AG04450 (cell line): ENCODE measurements at places on chromosomes 5 and 9. TPM values are rescaled to one million over a fixed set of nuclear protein-coding genes. Genes with fewer than 3 reads are reported as not detected.

SAPCD2 gene
- 1.5 and 1.8 TPM in 2 replicates for polyA plus RNA-seq

IGFBPL1 gene
- polyA plus RNA-seq: 0.07 TPM in 1 of 2 replicates, not detected in the other

DND1 gene
- 0.14 and 0.31 TPM in 2 replicates for polyA plus RNA-seq

ABO gene
- not detected in 2 replicates for polyA plus RNA-seq

ADAMTS6 gene
- polyA plus RNA-seq: 21.3 and 22.5 TPM in 2 replicates

WWC1 gene
- 4.3 and 5.2 TPM in 2 replicates for polyA plus RNA-seq

TTLL11 gene
- polyA plus RNA-seq: 4.6 and 5.4 TPM in 2 replicates

IFNA17 gene
- not detected in 2 replicates for polyA plus RNA-seq

RLN1 gene
- polyA plus RNA-seq: 0.11 TPM in 1 of 2 replicates, not detected in the other

GRCh38 chr5:140875085-140876065, at the start of gene PCDHA12:
PCDHA12 (plus strand) TSS chr5:140875308; CDS start chr5:140875473, 165 bp downstream.
- no peak for DNase-seq

DNA sequence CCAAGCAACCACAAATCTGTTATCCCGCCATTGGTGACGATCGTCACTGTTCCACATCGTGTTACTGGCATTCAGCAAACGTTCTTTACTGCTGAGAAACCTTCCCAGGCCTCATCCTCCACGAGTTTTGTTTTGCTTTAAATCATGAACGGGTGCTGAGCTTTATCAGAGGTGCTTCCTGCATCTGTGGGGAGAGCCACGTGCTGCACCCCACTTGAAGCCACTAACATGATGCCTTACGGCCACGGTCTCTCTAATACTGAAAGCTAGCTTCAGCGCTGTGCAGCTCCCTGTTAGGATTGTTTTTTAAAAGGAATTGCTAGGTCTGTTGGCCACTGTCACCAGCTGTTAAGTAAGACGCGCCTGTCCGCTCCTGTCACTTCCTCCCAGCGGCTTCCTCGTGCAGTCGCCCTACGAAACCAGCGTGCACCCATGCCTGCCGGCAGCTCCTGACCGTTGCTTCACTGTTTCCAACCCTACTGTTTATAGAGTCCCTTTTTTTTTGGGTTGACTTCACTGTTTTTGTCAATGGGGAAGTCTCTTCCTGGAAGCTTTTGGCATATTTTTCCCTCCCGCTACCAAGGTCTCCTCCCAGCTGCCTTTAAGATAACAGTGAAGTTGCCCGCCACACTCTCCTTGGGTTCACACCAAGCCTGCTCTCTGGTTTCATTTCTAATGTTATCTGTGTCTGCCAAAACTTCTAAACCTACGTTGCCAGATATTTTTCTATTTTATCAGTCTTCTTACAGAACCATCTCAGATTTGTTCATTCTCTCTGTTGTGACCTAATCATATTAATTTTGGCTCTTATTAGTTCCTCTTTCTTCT, 20.3 kb downstream of the LPCAT1 start:
- no peak for DNase-seq

GRCh38 chr5:36664766-36665165, 58.4 kb downstream of the SLC1A3 start:
- DNase-seq: no peak

DNA sequence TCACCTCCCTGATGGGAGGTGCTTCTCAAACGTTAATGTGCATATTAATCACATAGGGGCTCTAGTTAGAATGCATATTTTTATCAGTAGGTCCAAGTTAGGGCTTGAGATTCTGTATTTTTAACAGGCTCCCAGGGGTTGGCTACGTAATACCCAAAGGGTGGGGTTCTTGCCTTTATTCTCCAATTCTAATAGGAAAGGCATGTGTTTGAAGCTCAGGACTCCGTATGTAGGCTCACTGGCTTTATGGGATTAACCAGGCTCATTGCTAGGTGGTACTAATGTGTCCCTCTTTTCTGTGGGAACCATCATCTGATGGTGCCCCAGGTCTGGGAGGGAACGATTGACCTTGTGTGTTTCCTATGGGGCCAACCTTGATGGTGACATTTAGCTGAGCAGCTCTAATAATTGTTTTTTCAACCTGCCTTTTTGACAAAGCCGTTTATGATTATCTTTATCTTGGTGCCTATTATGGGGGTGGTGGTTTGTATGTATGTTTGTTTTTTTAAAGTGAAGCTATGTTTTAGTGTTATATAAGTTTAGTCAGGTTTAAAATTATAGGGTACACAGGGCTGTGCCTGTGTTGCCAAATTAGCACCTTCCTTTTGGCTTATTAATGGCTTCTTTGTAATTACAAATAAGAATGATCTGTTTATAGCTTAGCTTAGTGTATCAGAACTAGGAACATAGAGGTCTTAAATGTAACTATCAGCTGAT, 20.8 kb downstream of the TJP2 start:
- DNase-seq: no peak

- no peak for DNase-seq
Measured at GRCh38 chr5:108379722-108380530, 2.0 kb downstream of the FBXL17 start.

GRCh38 chr5:59496524-59497134, 396.9 kb downstream of the PDE4D start:
- no peak for DNase-seq

- no peak for DNase-seq
Measured at GRCh38 chr9:23342291-23342690, 483.7 kb downstream of the ELAVL2 start.

DNA sequence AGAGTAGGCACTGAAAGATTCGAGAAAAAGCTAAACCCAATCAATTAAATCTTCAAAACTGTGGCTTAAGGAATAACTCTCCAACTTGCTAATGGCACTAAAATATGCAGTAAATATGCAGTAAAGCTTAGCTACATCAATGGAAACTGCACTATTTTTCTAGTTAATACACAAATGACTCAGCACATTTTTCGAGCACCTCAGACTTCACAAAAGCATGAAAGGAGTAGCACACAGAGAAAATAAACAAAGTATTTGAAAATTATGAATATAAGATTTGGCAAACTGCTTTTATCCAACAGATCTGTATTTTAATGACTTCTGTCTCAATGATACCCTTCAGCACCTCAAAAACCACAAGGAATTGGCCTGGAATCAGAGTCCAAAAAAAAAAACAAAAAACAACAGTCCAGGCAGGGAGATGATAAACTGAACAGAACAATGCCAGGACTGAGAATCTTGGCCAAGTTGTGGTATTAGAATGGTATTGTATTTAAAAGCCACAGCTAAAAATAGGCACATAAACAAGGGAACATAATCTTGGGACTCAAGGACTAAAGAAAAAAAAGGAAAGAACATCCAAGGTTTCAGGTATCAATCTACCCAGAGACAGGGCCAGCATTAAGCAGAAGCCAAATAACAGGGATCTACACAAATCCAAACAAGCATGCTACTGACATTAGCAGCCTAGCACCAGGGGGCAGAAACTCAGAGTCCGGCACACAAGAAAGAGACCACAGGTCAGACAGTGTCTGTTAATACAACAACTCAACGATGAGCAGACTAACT, 21.4 kb downstream of the TMEM245 start:
- DNase-seq: no peak

GRCh38 chr5:37717276-37717612, 122.6 kb downstream of the GDNF start:
- no peak for DNase-seq
